ENCODE measurements at places on chromosomes 7 and 10.

GRCh38 chr7:46349490-46349889 lies 428.4 kb upstream of the IGFBP3 start:
- DNase-seq = no peak

GRCh38 chr10:48251152-48251524 lies 23.4 kb downstream of the FRMPD2 start:
- DNase-seq = no peak

DNA sequence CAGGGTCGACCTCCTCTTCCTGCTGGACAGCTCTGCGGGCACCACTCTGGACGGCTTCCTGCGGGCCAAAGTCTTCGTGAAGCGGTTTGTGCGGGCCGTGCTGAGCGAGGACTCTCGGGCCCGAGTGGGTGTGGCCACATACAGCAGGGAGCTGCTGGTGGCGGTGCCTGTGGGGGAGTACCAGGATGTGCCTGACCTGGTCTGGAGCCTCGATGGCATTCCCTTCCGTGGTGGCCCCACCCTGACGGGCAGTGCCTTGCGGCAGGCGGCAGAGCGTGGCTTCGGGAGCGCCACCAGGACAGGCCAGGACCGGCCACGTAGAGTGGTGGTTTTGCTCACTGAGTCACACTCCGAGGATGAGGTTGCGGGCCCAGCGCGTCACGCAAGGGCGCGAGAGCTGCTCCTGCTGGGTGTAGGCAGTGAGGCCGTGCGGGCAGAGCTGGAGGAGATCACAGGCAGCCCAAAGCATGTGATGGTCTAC lies 46.9 kb downstream of the VWA2 start:
- DNase-seq = no peak

DNA sequence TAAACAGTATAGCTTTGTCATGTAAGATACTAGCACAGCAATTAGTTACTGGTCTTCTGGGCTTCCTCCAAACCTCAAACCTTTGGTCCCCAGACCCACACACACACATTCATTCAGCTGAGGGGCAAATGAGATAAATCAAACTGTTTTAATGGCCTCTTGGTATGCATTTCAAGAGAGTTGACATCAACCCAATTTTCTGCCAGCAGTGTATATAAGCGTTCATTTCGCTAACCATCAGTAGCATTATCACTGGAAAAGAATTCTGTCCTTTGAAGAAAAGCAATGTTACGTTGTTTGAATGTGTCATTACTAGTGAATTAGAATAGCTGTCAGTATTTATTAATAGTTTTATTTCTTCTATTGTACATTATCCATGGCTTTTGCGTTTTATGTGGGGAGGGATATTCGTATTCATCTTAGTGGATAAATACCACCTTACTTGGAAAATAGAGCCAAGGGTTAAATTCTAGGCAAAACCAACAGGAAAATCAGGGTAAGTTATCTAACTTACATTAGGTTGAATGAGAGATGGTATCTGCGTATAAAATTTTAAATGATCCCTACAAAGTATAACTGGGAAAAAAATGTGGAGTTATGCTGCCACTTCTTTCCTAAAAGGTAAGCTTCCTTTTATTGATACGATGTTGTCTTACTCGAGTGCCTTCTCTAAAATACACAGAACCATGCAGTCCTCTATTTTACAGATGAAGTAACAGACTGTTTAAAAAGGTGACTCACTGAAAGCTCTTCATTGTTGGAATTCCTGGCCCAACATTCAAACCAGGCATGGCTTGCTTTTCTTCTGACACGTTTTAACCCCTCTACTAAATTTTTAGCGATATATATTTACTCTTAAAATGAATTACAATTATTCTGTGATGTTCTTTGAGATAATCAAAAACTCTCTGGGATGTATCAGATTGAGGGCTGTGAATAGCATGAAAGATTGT lies 2.0 kb upstream of the ZMYND11 start:
- DNase-seq = no peak

DNA sequence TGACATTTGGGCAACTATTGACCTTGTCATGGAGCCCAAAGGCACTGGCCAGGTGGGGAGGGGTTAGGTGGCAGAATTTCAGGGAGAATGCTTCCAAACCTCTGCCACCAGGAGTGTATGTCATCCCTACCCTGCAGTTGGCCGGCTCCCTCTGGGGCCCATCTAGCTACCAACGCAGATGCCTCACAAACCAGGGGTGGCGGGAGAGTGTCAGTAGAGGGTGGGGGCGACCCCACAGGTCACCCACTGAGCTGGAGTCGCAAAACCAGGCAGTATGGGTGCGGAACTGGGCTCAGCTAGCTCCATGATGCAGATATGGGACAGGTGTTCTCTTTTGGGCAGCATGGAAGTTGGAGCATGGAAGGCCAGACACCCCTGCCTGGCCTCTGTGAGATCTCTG lies 51.4 kb downstream of the FAM241B start:
- no peak for DNase-seq

DNA sequence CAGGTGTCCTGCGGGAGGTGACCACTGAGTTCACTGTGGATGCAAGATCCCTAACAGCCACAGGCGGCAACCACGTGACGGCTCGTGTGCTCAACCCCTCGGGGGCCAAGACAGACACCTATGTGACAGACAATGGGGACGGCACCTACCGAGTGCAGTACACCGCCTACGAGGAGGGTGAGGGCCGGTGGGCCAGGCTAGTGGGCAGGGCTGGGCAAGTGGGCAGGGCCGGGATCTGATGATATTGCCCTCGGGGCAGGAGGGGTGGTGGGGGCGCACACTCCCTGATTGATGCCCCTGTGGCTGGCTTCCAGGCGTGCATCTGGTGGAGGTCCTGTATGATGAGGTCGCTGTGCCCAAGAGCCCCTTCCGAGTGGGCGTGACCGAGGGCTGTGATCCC lies 15.8 kb downstream of the FLNC start:
- no peak for DNase-seq

DNA sequence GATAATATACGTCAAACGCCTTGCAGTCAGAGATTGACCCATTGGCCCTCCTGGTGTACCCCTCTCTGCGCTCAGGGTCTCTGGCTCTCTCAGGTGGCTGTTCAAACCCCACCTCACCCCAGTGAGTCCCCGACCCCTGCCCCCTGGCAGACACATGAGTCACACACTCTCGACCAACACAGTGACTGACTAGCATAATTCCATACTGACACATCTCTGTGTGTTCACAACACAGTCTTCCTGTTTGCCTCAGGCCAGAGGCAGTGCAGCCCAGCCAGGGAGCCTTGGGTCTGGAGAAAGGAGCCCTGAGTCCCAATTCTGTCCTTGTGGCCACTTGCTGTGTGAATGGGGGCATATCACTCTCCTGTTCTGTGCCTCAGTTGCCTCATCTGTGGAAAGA lies 40.1 kb downstream of the PALD1 start:
- no peak for DNase-seq

DNA sequence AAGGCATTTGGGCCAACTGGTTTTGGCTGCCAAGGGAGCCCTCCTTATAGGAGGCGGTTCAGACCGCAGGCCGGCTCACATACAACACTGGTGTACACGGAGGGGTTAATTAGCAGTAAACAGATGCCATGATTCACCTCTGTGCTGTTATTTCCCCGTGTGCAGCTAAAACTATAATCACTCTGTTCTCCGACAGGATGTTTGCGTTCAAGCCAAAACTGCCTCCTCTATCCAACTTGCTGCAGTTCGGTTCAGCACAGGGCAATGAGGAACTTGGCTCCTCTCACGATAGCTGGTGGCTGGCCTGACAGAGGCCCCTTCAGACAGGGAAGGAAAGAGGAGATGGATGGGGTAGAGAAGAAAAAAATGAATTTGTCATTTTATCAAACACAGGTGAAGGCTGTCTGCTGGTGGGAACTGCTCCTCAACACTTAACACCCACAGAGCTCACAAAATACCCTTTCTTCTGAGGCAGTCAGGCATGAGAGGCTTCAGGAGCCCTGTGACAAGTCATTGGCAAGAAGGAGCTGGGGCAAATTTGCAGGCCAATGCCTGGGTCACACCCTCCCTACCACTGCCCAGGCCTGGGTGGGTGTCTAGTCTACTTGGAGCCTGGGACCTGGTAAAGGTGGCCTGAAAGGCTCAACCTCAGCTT lies 24.0 kb downstream of the KCNMA1 start:
- DNase-seq = no peak

DNA sequence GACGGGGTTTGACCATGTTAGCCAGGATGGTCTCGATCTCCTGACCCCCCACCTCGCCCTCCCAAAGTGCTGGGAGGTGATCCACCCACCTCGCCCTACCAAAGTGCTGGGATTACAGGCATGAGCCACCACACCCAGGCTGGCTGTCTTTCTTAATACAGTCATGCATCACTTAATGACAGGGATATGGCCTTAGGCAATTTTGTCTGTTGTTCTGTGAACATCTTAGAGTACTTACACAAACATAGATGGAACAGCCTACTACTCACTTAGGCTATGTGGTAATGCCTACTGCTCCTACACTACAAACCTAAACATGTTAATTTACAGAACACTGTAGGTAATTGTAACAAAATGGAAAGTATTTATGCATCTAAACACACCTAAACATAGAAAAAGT lies 106.6 kb upstream of the KCNMA1 start:
- no peak for DNase-seq

DNA sequence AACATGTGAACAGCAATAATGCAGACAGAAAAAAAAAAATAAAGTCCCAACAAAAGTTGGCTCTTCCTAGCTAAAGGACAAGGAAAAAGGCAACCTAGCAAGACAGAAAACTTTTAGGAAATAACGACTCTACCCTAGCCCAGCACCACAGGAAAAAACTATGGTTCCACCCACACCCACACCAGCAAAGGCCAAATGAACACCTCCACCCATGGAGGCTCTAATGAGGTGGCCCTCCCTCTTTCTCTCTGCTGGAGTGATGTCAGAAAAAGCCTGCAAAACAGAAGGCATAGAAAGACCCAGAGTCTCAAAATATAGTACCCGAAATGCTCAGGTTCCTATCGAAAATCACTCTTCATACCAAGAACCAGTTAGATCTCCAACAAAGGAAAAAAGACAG lies 28.4 kb downstream of the SYPL1 start:
- DNase-seq = no peak

DNA sequence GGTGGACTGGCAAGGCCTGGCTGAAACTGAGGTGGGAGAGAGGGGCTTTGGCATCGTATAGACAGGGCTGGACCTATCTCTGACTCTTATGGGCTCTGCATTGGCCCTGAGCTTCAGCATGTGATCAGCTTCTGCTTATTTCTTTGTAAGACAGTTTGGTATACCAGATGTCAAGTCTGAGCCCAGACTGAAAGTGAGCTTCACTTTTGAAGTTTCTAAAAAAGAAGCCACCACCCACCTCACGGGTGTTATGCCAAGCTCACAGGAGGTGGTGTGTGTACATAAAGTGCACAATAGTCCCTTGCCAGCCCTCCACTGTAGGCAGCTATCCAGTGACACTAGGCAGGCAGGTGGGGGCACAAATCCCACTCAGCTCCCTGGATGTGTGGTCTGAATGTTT lies 68.7 kb upstream of the SEPHS1 start:
- DNase-seq = no peak

DNA sequence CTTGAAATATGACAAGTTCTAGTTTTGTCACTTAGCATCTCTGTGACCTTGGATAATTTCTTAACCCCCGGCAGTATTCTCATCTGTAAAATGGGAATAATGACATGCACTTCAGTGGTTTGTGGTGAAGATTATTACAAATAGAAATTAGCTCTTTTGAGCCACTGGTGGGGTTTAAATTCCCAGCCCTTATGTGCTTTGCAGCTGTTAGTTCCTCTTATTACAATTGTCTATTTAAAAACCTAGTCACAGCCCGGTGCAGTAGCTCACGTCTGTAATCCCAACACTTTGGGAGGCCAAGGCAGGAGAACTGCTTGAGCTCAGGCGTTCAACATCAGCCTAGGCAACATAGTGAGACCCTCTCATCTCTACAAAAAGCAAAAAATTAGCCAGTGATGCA lies 30.1 kb downstream of the CAV1 start:
- DNase-seq = no peak

DNA sequence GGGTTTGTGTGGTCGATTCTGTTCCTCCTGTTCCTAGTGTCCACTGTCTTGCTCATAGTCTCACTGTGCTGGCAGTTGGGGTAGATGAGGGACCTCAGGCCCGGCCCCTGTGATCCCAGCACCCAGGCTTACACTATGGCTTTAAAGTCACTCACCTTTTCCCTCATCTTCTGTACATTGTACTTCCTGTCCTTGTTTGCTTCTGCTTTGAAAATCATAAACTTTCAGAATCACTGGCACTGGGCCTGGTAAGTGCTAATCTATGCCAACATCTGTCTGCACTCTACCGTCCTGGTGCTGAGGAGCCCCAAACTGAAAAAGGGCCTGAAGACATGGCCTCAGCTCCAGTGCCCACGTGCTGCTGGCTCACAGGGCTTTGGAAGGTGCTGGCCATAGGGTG lies 5.7 kb upstream of the TAS2R60 start:
- DNase-seq = no peak

GRCh38 chr10:21047096-21047495 lies 150.0 kb upstream of the NEBL start:
- no peak for DNase-seq

DNA sequence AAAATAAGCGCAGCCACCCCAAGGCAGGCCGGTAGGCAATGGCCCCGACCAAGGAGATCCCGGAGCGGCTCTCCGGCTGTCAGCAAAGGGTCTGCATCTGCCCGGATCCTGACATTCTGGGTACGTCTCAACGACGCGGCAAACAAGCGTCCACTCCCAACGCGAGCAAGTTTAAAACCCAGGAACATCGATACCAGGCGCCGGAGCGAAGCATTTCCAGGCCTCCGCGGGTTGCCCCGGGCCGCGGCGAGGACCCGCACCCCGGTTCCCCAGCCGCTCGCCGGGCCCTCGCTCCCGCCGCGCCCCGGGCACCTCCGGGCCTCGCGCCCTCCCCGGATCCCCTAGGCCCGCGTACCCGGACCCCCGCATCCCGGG lies 453 bp downstream of the URGCP start:
- no peak for DNase-seq

DNA sequence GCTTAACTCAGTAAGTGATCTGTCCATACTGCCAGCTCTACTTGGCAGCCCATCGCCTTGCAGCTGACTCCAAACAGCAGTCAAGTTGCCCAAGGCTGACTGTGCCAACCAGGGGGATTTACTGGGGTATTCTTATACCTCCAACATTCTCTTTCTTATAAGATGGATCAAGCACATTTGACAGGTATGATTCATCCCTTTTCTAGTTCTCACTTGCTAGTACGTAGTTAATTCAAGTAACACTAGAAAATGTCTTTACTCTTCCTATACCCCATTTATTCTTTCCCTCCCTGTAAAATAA lies 77.0 kb downstream of the SLC25A13 start:
- no peak for DNase-seq

DNA sequence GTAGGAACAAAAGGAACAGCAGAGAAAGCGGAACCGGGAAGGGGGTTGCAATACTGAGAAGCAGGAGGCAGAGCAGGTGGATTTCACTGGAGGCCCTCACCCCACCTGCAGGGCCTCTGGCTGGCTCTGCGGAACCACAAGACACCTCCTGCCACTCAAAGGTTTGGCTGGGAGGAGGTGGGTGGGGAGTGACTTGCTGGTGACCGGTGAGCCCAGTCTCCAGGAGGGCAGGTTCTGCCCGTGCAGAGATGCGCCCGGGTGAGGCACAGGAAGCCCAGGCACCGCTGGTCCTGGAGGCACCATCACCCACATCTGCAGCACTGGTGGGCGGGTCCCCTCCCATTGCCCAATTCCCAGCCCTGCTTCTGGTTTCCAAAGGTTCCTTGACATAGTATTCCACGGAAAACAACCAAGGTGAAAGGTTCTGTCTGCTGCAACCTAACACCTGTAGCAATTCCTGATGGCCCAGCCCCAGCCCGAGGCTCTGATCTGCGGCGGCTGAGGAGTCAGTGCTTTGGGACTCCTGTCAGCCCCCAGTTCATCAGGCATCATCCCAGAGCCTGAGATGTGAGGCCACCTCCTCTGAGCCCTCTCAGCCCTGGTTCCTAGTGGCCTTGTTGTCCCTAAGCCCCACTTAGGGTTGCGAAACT lies 64.4 kb downstream of the CALML3 start:
- no peak for DNase-seq
